Panc1 (cell line): ENCODE measurements at places on chromosomes 13 and 19.

DNA sequence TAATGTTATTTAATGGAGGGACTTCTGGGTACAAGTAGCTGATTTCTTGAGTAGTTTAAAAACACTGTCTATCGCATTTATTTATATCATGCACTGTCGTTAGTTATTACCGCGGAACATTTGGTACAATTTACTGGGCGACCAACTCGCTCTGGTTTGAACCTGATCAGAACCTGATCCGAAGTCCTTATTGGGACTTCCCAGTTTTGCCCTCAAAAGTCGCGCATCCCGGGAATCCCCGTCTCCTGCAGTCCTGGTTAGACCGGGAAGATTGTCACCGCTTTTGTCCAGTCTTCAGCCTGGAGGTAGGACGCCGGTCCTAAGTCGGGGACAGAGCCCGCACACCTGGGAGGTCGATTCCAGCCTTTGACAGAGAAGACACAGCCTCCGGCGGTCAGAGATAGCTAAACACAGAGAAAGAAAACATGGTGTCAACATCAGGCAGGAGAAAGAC, 694 bp downstream of the CLN5 start:
- DNase-seq: no peak

DNA sequence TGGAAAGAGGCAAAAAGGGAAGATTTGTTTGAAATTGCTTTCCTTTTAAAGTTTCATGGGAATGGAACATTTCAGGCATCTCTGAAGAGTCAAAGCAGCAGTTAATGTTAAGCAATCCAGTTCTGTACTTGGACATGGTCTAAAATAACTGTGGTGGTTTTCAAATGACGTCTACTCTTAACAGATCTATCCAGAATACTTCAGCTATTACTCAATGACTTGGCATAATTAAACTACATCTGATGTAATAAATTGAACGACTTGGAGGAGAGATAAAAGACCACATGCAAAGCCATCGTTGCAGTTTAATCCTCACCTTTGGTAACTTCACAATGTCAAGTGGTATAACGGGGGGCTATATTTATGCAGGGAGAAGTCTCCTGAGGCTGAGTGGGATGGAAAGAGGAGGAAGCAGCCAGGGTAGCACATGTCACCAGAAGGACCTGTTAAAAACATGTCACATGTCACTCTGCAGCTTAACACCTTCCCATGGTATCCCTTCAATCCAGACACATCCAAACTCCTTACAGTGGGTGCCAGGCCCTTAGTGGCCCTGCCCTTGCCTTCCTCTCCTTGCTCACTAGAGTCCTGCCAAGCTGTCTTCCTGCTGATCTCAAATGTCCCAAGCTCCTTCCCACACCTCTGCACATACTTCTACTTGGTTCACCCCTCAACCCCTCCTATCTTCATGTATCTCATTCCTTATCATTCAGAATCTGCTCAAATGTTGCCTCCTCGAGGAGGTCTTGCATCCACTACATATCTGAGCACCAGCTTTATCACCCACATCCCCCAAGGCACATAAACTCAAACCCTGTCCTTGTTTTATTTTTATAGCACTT, 327.8 kb downstream of the SUCLA2 start:
- DNase-seq: no peak

- DNase-seq: peak; percentile 80
Observed at GRCh38 chr19:43784981-43785808, 4.4 kb upstream of the KCNN4 start.

- DNase-seq: no peak
Observed at GRCh38 chr13:27035892-27036235, 135.7 kb downstream of the USP12 start.

- DNase-seq: peak; percentile 10
Observed at GRCh38 chr13:22173610-22174009, 502.7 kb downstream of the FGF9 start.

- no peak for DNase-seq
Observed at GRCh38 chr19:50720181-50720920, 749 bp upstream of the SHANK1 start.

- no peak for DNase-seq
Observed at GRCh38 chr19:10286803-10287737, at the start of gene ICAM4. ICAM4 (plus strand) TSS chr19:10286955; CDS start chr19:10287013, 58 bp downstream.
